ENCODE measurements at places on chromosomes 5 and 9.

GRCh38 chr5:5512543-5512942, 90.1 kb downstream of the ICE1 start:
- DNase-seq, result no peak

- DNase-seq, result no peak
These were observed 47.8 kb upstream of the SNX2 start for GRCh38 chr5:122727112-122727541.

GRCh38 chr5:173303878-173304590, 24.2 kb downstream of the STC2 start:
- no peak for DNase-seq

GRCh38 chr5:38607396-38607795, 51.0 kb upstream of the LIFR start:
- DNase-seq, result no peak

GRCh38 chr5:146101646-146102045, 3.7 kb downstream of the PLAC8L1 start:
- no peak for DNase-seq

DNA sequence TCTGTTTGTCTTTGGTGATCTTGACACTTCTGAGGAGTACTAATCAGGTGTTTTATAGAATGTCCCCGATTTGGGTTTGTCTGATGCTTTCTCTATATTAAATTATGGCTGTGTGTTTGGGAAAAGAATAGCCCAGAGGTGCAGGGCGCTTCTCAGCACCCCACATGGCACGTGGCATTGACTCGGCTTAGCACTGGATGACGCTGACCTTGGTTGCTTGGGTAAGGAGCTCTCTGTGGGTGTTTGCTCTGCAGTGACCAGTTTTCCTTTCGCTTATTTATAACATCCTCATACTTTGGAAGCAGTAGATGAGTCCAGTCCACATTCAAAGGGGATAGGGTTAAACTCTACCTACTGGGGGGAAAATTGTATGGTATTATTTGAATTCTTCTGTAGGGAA, 12.5 kb upstream of the FAM120AOS start:
- DNase-seq, result no peak

DNA sequence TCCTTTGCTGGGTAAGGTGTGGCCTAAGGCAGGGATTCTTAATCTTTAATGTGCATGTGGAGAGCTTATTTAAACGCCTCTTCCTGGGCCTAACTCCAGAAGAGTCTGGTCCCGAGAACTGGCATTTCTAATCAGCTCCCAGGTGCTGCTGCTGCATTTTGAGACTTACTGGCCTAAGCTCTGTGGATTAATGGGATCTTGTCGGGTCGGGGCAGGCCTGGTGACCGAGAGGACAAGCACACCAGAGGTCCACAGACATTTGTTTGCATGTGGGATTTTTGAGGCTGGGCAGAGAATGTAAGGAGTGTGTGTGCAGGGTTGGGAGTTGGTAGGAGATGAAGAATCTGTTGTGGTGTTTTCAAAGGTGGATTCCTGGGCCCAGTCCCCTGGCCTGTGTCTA, 95.0 kb upstream of the DAP start:
- no peak for DNase-seq

All from stimulated activated CD8-positive, alpha-beta memory T cell treated with anti-CD3 and anti-CD28 coated beads, Interleukin-4, amount 100 ng/mL, for 48 hours (primary cell).